CD8-positive, alpha-beta memory T cell (primary cell): ENCODE measurements at places on chromosomes 4 and X. TPM values are rescaled to one million over a fixed set of nuclear protein-coding genes. Genes with fewer than 3 reads are reported as not detected.

Gene XPNPEP2
- 0.28 TPM for total RNA-seq

GRCh38 chr4:115275615-115276014 is 162.2 kb upstream of the NDST4 start:
- no peak for DNase-seq
- H3K27me3 ChIP-seq, result no peaks in the 10 kb centered on the region
- no peaks in the 10 kb centered on the region for H3K36me3 ChIP-seq
- no peak overlapping the region for H3K27ac ChIP-seq
- H3K4me1 ChIP-seq, result peaks cover 5% of the 10 kb centered on the region

DNA sequence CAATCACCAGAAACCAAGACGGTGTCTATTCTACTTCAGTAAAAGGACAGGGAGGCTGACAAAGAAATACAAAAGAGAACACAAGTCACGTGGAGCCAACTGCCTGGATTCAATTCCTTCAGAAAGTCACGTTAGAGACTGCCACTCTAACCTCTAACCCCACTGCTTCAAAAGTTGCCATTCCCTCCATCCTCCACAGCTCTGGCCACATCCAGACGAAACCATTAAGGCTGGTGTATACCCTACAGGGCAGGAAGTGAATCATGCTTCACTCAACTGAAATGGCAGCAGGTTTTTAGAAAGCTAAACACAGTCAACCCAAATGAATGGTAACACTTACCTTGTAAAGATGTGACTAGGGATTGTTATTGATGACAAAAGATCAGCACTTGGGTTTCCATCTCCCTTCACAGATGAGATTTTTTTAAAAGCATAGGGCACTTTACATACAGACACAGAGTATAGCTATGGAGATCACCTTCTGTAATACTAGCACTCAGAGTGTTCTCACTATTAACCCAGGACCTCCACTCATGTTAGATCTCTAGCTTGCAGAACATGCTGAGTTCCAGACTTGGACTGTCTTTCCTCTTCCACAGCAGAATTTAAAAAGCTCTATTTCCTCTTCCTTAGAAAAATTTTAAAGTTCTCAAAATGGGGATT is 37.4 kb downstream of the MAML3 start:
- no peaks in the 10 kb centered on the region for H3K27me3 ChIP-seq
- peaks cover 10% of the 10 kb centered on the region for H3K4me1 ChIP-seq
- no peak for DNase-seq
- H3K4me3 ChIP-seq, result no peak overlapping the region
- no peak overlapping the region for H3K27ac ChIP-seq

Gene KCNE5
- 0.33 TPM for total RNA-seq

Gene ACSL1
- total RNA-seq, result 23.5 TPM
